ENCODE measurements at places on chromosomes 12 and 14.

DNA sequence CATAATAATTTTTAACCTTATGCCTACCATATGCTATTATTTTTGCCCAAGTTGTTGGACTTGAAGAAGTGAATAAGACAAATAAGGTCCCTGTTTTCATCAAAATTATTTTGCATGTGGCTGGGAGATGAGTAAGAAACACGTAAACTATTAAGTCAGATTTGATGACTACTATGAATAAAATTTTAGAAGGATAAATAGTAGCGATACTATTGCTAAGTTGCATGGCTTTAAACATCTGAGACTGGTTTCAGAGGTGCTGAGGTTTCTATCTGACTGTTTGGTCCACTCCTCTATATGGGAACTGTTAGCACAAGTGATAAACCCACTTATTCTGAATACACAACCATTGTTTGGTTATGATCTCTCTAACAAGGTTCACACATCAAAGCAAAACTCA, 674.3 kb upstream of the MDGA2 start:
- DNase-seq: no peak

DNA sequence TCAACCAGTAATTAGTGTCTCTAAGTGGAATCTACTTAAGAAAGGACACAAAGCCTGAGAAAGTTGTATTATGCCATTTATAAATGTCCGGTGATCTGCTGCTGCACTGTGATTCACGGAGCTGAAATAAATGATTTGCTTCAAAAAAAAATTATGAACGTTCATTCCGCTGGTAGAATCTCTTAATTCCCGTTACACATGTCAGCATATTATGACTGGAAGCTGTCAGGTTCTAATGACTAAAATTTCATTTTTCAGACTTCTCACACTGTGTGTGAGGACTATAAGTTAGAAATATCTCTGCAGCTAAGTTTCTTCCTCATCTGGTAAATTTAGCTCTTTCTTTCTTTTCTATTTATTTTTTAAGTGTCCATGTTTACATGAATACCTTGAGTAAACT, 647.1 kb downstream of the VRK1 start:
- DNase-seq: no peak

- peak; percentile 98 for DNase-seq
Observed at GRCh38 chr12:92561543-92561899, 141.3 kb upstream of the PLEKHG7 start.

- no peak for DNase-seq
Observed at GRCh38 chr12:58596381-58596780, 323.9 kb downstream of the LRIG3 start.

DNA sequence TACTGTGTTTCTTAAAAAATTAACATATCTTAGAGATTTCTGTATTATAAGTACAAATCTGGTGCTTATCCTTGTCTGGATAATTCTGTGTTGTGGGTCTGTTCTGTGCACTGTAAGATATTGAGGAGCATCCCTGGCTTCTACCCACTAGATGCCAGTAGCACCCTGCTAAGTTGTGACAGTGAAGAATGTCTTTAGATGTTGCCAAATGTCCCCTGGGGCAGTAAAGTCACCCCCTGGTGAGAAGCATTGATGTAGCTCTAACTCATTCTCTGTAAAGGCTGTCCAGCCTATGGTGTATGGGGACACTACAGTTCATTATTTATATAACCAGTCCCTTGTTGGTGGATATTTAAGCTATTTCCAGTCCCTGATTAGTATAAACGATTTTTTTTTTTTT, 31.4 kb downstream of the MAP1LC3B2 start:
- DNase-seq: no peak

DNA sequence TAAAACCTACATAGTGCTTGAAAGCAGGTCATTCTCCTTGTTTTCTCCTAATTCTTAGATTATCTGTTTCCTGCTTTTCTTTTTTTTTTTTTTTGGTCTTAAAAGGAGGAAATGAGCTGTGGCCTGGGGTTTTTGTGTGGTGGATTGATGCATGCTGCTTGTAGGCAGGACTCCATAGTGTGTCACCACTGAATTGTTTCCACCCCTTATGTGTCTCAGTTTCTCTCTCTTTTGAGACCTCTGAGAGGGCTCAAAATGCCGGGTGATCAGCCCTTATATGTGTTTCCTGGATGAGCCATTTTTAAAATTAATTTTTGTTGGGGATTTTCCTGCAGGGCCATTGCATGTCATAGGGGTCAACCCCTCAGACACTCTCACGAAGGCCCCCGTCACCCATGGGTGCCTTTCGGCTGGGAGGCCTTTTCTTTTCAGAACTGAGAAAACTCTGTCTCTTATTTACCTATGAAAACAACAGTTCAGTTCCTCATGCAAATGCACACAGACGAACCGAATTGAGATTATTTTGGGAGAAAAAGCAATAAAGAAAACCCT, 32.0 kb upstream of the LRRK2 start:
- DNase-seq: no peak

DNA sequence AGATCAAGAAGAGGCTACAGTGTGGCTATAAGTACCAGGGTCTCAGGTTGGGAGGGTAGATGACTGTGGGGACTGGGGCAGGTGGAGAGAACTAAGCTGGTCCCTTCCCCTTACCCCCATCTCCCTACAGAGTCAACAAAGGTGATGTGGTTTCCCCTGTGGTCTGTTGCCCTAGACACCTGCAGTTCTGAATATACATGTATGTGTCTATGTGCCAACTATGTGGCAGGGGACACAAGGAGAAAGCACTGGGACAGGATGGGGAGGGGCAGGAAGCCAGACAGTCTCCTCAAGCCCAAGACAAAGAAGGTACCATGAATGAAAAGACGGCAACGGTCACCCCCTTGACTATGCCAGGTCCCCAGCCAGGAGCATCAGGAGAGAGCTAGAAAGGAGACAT, 4.5 kb upstream of the HDAC7 start:
- DNase-seq: no peak
